ENCODE measurements at places on chromosomes 12 and 14.

GRCh38 chr12:112803620-112804282 is 12.2 kb downstream of the RPH3A start:
- DNase-seq, result no peak

- no peak for DNase-seq
Measured at GRCh38 chr12:100127766-100128511, 14.7 kb downstream of the BLTP3B start.

DNA sequence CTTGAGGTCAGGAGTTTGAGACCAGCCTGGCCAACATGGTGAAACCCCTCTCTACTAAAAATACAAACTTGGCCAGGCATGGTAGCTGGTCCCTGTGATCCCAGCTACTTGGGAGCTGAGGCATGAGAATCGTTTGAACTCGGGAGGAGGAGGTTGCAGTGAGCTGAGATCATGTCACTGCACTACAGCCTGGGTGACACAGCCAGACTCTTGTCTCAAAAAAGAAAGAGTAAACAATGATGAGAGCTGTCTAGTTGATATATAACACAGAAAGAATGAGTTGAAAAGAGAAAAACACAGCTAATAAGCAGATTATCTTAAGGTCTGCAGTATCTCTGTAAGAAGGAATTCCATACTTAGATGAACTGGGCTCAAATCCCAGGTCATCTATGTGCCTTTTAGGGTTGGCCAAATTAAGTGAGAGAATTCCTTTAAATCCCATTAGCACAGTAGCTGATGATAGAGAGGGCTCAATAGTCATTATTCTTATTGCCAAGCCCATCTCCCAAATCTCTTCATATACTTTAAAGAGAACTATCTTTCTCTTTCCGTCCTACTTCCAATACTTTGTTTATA is 31.1 kb upstream of the STRAP start:
- no peak for DNase-seq

DNA sequence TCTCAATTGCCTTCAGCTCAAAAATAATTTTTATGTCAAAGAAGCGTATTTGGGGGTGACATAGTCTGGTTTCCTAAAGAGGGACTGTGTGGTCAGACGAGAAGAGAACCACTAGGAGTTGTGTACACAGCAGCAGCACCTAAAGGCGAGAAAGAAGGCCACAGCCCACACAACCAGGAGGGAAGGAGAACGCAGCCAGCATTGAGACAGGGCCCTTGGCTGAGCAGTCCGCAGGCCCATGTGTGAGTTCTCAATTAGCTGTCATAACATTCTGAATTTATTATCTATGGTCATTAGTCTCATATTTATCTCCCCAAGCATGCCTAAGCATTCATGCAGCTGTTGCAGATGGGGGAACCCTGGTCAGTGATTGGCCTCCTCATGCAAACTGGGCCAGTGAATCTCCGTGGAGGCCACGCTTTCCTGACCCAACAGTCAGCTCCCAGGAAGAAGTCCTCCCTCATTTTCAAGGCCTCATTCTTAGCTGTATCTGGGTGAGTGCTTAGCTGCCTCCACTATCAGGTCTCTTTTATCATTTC is 81.2 kb upstream of the ATF7IP start:
- no peak for DNase-seq

DNA sequence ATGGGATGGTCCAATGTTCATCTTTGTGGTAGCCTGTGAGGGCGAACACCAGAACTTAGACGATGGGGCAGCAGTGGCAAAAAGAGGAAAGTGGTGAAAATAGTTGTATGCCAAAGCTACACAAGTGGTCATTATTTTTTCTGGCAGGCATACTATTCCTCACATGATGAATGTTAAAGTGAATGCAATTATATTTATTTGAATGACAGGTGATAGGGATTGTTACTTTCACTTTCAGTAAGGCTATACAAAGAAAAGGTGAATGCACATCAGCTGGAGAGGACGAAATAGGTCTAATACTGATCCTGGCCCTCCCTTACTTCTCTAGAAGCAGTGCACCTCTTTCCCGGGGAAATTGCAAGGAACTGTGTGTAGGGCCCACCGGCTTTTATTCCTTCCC is 470.1 kb downstream of the TMTC2 start:
- no peak for DNase-seq

DNA sequence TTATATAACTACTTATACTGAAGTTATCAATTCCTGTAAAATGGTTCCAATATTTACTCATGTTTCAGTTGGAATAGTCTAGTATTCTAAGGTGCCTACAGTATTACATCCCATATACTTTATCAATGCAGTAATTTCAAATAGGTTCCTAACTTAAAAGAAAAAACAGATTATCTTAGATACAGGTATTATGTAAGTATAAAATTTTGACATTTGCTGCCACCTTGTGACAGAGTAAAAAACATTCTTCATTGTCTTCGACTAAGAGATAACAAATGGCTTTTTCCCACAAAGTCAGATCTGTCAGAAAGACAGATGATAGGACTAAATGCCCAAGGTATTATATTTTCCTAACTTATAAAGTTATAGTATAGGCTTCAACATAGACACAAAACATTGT is 78.7 kb downstream of the TXNDC16 start:
- peak; percentile 63 for DNase-seq

- no peak for DNase-seq
Measured at GRCh38 chr12:93573552-93574223, 1.2 kb downstream of the SOCS2 start.

DNA sequence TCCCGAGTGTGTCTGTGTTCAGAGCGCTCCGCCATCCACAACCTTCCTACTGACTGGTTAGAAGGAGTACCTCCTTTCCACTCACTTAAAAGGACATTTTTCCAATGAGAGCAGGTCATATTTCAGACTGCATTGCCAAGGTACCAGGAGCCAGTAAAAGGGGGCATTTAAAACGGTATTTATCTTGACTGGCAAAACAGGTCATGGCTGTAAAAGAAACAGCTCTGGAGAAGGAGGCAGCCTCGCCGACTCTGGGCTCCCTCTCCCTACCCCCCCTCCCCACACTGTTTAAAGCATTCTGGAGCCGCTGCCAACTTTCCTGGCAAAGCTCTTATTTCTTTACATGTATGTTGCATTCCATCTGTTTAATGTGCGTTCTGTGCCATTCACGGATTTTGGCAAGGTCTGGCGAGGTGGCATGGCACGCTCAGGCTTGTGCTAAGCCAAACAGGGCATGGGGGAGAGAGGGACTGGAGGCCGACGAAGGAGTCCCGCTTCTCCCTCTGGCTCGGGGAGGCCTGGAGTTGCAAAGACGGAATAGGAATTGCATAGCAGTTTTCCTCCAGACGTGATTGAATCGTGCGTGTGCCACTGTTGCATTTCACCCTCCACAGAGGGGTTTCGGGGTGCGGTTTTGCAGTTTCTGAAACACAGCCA is 41.2 kb upstream of the MED13L start:
- peak; percentile 25 for DNase-seq

DNA sequence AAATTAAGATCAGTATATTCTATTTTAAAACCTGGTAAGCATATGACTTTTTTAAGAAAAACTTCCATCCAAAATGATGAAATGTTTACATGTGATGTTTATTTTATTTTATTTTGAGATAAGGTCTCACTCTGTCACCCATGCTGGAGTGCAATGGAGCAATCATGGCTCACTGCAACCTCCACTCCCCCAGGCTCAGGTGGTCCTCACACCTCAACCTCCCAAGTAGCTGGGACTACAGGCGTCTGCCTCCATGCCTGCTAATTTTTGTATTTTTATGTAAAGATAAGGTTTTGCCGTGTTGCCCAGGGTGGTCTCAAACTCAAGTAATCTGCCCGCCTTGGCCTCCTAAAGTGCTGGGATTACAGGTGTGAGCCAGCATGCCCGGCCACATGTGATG is 141.8 kb downstream of the ZFP36L1 start:
- no peak for DNase-seq

- DNase-seq, result no peak
Measured at GRCh38 chr14:63186453-63186852, 17.8 kb upstream of the RHOJ start.

GRCh38 chr12:56243731-56244181 is 13.9 kb downstream of the SLC39A5 start:
- DNase-seq, result no peak

- no peak for DNase-seq
Measured at GRCh38 chr14:24136684-24137528, 912 bp downstream of the PSME1 start.

- no peak for DNase-seq
Measured at GRCh38 chr14:57957441-57957840, 91.5 kb upstream of the SLC35F4 start.

Data from brain (organoid and tissue), 16 donors.